Trophoblast cell (in vitro differentiated cells and primary cell): ENCODE measurements at places on chromosomes 5 and 9.
A peak's percentile ranks its signal among the peaks of the same experiment; 100 is the strongest.

- DNase-seq, result no peak
Observed at GRCh38 chr5:4065472-4066320, 470.1 kb downstream of the IRX1 start.

- peak; percentile 30 for DNase-seq
Observed at GRCh38 chr9:136848393-136849037, 694 bp upstream of the PHPT1 start.

DNA sequence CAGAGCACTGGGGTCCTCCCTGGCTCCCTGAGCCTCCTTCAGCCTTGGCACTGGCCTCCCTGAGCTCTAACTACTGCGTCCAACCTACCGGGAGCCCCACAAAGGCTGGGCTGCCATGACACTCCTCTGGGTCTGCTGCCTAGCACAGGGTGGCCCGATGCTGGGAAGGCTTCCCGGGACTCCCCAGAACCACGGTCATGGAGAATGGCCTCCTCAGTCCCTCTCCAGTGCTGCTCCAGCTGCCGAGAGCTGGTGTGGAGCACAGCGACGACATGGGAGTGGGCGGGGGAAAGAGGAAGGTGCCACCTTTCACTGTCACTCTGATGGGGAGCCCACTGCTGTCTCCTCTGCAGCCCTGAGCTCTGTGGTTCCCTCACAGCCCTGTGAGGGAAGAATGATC, 61.5 kb upstream of the RNF130 start:
- no peak for DNase-seq

DNA sequence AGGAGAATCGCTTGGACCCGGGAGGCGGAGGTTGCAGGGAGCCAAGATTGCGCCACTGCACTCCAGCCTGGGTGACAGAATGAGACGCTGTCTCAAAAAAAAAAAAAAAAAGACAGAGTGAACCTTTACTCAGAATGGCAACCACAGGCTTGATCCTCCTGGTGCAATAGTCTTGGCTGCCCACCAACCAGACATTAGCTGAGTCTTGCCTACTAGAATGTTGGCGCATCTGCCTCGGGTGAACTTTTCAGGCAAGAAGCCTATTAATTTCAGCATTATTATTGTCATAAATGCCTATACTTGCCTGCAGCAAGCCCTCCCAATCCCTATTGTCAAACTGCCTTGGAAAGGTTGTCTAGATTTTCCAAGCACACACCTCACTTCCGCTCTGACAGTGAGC, 4.2 kb downstream of the SERINC5 start:
- no peak for DNase-seq

DNA sequence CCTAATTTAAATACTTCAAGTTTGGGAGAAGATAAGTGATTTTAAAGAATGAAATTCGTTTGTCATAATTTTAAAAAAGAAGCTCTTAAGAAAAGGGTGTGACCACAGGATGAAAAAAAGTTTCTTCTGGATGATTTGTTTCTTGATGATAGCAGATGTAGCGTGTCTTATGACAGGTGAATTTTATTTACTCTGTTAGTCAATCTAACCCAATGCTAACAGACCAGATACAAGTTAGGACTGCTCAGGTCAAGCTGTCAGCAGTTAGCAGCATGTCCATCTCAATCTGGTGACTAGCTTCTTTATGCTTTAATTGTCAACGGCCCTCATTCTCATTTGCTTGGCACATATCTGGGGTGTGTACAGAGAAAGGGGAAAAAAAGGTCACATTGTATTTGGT, 456.0 kb downstream of the BNC2 start:
- DNase-seq, result no peak

- DNase-seq, result peak; percentile 78
Observed at GRCh38 chr5:38807570-38808483, 38.0 kb upstream of the OSMR start.

DNA sequence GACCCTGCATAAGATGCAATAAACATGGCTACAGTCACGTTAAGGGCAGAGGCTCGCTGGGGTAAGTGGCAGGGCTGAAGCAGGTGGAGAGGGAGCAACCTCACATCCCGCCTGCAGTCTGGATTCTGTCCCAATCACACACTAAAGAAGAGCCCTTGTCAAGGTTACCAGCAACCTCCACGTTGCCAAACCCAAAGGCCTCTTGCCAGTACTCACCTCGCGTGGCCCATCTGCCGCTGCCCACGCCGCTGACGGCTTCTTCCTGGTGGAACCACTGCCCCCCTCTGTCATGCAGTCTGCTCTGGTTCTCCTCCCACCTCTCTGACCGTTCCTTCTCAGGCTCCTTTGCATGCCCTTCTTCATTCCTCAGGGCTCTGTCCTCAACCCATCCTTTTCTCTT, 8.8 kb downstream of the AQP7 start:
- DNase-seq, result no peak

DNA sequence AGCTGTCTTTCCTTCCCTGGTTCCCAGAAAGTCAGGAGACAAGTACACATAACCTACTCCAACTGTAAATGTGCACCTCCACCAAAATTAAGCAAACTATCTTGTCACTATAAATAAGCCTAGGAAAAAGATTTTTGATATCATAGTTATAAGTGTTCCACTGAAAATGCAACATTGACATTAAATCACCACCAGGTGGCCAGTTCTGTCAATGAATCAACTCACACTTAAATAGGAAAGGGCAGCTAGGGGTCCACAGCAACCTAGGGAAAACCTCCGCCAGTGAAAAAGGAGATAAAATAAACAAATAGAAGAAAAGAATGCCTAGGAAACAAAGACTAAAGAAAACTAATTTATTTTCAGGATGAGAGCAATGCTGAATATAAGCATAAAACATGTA, 243.0 kb upstream of the PTPRD start:
- peak; percentile 1 for DNase-seq

DNA sequence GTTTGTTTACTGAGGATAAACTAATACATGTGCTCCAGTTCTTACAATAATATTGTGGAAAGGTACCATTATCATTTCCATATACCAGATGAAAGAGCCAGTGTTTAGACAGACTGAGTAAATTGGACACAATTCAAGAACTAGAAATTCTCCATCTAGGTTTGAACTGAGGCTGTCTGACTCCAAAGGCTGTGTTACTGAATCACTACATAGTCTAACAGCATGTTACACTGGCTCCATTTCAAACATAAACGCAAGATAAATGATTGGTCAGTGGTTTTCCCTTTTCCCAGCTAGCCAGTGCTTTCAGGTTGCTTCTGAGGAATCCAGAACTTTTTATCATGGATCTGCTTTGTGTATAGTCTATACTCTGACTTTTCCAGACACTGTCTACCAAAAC, 8.1 kb downstream of the SPDL1 start:
- no peak for DNase-seq

GRCh38 chr9:97470076-97470475, 31.4 kb upstream of the TMOD1 start:
- no peak for DNase-seq

GRCh38 chr5:130023604-130024003, 119.3 kb downstream of the CHSY3 start:
- no peak for DNase-seq

- DNase-seq, result no peak
Observed at GRCh38 chr9:132027752-132028663, 51.7 kb downstream of the MED27 start.

- DNase-seq, result no peak
Observed at GRCh38 chr5:72647806-72648205, 140.6 kb upstream of the ZNF366 start.

DNA sequence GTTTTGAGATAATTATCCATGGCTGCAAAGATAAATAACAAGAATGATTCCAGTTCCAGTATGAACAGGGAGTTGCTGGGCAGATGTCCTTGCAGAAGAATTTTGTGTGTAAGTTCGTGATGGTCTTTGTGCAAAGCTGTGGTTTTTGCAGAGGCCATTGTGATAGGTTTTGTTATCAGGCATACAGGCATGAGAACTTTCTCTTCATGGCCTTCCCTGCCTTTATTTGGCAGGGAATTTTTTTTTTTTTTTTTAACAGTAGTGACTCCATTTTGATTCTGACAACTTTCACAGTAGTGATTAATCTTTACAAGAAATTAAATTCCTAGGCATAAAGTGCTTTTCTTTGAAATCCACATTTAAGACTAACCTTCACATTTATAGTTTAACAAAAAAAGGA, 1999.5 kb upstream of the CDH6 start:
- no peak for DNase-seq

DNA sequence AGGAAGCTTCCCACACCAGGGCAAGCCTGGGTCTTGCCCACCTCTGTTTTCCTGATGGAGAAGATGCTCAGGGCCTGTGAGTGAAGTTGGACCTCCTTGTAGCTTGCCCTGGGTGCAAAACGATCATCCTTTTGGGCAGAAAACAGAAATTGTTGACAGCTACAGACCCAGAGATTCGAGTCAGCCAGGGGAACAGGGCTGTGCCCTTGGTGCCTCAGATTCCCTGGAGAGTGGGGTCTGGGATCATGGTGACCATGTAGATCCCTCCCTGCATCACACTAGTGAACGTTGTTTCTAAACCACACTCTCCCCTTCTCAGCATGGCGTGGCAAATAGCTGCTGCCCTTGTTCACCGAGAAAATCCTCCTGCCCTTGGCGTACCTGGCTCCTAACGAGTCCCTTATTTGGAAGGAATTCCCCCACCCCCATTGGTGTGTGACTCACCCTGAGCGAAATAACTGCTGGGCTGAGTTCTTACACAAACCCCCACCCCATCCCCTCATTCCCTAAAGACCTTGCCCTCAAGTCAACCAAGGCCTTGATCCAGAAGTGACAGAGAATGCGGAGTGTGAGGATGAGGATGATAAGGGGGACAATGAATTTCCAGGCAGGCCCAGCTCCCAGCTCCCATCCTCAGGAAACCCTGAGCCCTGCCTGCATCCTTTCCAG, 1.1 kb upstream of the DCANP1 start:
- DNase-seq, result peak; percentile 26

DNA sequence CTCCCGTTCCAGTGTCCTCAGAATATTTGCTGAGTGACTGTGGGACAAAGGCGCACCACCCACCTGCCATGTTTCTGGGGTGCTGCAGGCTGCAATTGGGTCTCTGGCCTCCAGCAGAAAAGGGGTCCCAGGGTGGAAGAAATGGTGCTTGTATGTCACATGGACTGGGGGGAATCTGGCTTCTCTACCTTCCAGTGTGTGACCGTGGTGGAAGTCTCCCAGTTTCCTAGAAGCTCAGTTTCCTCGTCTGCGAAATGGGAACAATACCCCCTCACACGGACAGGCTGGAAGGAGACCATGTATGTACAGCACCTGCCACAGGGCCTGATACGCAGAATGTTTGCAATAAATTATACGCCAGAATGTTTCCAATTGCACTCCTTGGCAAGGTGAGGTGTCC, 23.8 kb downstream of the CPLX2 start:
- DNase-seq, result no peak

- DNase-seq, result no peak
Observed at GRCh38 chr5:2627867-2628266, 123.6 kb downstream of the IRX2 start.

GRCh38 chr5:132428484-132429462, 59.3 kb downstream of the SLC22A5 start:
- DNase-seq, result peak; percentile 86

DNA sequence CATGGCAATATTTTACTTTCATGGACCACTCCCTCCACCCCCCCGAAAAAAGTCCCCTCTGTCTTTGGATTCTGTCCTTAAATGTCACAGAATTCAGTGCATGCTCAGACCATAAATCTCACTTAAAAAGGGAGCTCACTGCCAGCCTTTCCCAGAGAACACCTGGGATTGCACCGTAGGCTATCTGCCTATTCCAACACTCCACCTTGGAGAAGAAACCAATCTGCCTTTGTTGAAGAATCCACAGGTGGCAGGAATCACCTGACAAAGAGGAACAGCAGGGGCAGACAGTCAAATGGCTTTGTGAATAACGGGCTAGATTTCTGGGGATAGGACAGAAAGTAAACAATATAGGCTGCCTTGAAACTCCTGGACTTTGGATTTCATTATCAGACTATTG, 306.7 kb upstream of the BRINP1 start:
- DNase-seq, result no peak

DNA sequence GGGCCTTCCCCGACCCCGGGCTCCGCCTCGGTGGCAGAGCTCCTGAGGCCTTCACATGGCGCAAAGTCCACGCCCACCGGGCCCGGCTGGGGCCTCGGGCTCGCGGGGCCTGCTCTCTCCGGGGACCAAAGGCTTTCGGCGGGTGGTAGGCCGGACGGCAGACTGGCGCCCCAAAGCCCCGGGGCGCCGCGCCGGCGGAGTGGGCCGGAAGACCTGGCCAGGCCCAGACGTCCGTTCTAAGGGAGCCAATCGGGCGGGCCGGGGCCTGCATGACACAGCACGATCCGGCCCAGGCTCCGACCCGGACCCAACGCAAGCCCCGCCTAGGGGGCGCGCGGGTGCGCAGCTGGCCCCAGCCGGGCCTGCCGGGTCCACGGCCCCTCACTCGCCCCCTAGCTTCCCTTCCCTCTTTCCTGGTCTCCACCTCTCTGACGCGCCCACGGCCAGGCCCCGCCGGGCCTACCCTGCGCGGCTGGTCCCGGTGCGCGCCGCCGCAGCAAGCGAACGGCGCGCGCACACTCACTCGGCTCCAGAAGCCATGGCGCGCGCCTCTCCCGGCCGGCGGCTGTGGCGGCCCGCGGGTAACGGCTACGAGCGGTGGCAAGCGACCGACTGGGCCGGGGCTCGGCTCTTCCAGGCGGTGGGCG, 488 bp downstream of the VCP start:
- DNase-seq, result peak; percentile 79

- no peak for DNase-seq
Observed at GRCh38 chr5:178120607-178121357, 7.5 kb downstream of the N4BP3 start.

DNA sequence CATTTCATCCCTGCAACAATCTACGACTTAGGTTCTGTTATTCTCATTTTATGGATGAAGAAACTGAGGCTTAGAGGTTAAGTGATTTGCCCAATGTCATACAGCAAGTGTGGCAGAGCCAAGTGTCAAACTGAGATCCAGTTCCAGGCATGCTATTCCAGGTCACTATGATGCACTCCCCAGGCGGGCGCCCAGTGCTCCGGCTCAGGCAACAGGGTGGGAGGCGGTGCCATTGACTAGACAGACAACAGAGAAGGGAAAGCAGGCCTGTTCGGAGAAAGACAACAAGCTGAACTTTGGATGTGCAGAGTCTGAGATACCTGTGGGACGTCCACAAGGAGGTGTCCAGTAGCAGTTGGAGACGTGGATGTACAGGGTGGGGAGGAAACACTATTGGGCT, 10.8 kb upstream of the DDX41 start:
- DNase-seq, result no peak

- DNase-seq, result no peak
Observed at GRCh38 chr9:19976226-19976625, 187.4 kb upstream of the SLC24A2 start.

GRCh38 chr5:84474126-84474525, 89.4 kb upstream of the EDIL3 start:
- no peak for DNase-seq
